ENCODE measurements at places on chromosomes 7 and 10.
A peak's percentile ranks its signal among the peaks of the same experiment; 100 is the strongest.

DNA sequence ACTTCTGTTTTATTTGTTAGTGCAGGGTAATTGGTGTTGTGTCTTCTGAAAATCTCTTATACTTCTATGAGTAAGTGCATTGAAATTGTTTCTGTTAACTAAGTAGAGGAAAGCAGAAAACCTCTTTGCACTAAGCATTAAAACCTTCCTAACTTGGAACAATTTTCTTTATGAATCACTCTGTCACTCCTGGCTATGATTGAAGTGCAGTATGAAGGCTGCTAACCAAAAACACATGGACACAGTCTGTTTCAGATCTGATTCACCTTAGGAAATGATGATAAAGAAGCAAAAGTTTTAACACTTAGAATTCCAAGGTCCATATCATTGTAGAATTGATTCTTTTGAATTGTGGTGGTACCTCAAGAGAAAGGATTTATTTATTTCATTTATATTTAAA, 41.9 kb downstream of the MET start:
- no peak for DNase-seq

DNA sequence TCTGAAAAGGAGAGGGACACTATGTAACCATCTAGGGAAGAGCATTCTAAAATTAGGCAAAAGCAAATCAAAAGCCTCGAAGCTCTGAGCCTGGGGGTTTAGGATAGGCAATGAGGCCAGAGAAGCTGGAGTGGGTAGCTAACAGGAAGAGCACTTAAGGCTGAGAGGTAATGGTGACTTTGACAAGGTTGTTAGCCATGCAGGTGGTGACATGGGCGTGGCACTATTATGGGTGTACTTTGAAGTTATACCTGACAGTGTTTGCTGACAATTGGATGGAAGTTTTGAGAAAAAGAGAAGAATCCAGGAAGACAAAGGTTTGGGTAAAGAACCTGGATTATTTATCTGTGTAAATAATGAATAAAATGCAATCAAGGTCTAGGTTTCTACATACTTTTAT, 383.0 kb upstream of the SEMA3C start:
- no peak for DNase-seq

DNA sequence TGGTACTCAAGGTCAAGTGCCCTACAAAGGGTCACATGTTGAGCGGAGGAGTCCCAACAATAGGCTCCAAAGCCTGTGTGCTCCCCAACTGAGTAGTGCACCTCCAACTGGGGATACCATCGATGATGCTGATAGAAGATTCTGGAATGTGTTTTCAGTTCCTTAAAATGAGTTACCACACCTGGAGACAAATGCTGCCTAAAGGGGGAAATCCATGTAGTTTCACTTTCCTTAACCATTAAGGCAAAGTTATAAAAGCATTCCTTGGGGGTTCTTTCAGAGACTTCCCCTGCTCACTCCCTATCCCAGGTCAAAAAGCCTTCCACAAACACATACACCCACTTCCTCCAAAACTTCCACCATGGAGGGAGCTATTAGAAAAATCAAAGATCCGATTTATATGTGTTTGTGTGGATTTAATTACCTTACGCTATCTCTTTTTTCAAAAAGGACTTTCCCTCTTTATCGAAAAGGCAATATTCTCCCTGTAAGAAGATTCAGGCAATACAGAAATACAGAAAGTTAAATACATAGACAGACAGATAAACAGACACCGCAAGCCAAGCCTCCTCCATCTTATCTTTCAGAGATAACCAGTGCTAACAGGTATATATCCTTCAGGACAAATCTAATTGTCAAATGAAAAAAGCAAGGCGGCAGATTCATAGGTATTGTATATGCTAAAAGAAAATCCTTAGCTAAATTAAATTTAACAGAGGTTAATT, 135.9 kb upstream of the ASAH2 start:
- no peak for DNase-seq

DNA sequence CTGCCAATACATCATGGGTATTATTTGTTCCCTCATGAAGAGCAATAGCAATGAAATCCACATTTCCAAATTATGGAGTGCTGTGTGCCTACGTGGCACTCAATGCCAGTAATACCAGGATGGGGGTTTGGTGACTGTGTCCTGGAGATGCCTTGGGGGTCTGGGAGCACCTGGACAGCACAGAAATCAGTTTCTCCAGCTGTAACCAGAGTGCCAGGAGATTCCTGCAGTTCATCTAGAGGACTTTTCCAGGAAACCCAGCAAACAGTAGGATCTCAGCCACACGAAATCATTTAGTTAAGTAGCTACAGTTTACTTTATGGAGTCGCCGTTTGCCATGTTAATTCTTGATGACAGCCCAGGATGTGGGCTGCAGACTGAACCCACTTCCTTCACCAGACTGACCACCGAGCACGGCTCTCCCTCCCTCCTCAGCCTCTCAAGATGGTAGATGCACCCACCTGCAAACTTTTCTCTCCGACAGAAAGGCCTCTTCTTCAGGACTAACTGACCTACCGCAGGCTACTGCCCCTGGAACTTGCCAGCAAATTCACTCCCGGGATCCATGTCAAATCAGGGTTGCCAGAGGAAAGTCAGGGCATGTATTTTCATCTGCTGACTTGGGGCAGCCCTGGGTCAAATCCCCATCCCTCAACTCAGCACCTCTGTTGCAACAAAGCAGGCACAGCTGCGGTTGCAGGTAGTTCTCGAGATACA, 30.3 kb downstream of the MKI67 start:
- no peak for DNase-seq

GRCh38 chr10:86498598-86498997, 23.0 kb downstream of the WAPL start:
- DNase-seq, result no peak

DNA sequence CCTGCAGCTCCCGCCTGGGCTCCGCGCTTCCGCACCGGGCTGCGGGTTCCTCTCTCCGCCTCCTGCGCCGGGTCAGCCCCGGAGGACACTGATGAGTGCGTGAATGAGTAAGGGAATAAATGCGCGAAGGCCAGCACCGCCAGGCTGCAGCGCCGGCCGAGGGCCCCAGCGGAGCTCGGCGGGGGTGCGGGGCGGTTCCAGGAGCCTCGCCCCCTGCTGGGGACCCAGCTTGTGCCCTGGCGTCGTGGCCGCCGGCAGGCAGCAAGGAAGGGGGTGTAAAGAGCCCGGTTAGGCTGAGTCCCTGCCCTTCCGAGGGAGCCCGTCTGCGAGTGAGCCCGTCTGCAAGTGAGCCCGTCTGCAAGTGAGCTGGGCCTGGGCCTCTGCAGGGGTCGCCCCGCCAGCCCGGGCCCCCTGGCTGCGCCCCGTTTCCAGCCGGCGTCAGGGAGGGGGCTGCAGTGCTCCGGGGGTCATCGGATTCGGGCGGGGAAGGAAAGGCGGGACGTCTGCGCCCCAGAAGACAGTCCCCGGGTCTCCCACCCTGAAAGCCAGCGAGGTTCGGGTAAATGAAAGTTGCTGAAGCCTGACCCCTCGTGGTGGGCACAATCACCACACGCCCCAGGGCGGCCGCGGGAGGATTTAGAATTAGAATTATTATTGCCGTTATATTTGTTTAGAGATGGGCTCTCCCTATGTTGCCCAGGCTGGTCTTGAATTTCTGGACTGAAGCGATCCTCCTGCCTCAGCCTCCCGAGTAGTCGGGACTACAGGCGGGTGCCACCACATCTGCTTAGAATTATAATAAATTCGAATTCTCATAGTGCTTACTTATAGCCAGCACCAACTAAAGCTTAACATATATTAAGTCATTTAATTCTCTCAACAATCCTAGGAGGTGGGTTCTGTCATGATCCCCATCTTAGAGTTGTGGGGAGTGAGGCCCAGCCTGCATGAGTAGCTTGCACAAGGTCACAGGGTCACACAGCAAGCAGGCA, 8.6 kb upstream of the CRYGN start:
- DNase-seq, result peak; percentile 51

DNA sequence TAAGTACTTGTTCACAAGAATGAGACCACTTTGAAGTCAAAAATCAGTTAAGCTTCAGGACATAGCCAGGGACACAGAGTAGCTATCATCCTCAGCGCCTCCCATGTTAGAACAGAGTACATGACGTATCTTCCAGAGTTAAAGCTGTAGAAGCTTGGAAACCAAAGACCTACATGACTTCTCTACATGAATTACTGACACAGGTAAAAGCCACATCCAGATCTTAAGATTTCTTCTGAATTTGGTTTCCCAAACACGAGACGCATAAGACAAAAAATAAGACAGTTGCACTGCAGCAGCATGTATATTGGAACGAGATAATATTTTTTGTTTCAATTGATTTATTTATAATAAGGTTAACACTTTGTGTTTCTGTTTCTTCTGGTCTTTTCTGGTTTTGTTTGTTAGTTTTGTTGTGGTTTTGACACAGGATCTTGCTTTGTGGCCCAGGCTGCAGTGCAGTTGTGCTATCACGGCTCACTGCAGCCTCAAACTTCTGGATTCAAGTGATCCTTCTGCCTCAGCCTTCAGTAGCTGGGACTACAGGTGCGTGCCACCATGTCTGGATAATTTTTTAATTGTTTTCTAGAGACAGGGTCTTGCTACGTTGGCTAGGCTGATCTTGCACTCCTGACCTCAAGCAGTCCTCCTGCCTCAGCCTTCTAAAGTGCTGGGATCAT, 10.2 kb upstream of the EPC1 start:
- no peak for DNase-seq

DNA sequence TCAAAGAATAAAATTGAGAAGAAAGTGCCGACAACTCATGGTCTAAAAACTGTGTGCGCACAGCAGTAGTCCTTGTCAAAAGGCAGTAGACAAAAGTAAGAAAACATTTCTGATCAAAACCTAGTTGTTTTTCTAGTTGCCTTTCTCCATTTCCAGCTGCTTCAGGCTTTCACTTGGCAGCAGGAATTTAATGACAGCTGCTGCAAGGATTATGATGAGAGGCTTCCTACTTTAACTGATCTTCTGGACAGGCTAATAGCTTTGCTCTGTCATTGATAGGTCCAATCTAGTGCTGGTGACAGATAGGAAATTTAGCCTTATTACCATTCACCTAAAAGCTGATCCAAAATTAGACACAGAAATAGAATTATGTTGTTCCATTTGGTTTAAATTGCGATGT, 110.7 kb upstream of the SEMA3C start:
- no peak for DNase-seq

GRCh38 chr10:1174022-1174421, 117.8 kb downstream of the WDR37 start:
- DNase-seq, result no peak

DNA sequence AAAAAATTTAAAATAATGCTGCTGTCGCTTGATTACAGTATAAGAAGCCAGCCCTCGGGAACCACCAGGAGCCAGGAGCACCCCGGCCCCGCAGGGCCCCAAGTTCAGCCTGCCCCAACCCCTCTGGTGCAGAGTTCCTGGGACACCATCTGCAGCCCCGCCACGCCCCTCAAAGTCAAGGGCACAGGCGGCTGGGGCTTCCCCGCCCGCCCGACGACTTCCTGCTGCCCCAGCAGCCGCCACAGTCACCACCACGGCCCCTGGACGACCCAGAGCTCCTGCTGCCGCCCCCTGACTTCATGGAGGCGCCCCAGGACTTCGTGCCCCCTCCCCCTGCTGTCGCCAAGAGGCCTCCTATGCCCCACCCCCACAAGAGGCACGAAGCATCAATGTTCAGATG, 103.6 kb upstream of the PDSS1 start:
- no peak for DNase-seq

- no peak for DNase-seq
Measured at GRCh38 chr10:80055760-80056159, 22.7 kb upstream of the TMEM254 start.

DNA sequence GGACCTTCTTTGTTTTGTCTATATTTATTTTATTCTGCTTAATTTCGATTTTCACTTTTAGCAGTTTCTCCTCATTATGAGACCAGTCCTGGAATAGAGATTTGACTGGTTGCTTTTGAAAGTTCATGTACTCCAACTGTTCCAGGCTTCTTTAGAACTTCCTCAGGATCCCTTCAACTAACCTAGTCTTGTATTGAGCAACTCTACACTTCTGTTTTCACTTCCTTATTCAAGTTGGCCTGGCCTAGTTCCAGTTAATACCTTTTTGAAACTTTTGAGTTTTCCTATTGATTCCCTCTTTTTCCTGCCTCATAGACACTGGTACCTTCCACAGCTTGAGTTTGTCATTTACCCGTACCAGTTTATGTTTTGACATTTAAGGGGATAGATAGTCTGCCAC, 421.7 kb downstream of the ATRNL1 start:
- DNase-seq, result no peak

GRCh38 chr10:105149371-105149891, 508.3 kb downstream of the SORCS3 start:
- no peak for DNase-seq

GRCh38 chr10:48468130-48468790, 136.6 kb downstream of the ARHGAP22 start:
- DNase-seq, result no peak

- DNase-seq, result no peak
Measured at GRCh38 chr10:119853574-119853973, 19.1 kb downstream of the MCMBP start.

DNA sequence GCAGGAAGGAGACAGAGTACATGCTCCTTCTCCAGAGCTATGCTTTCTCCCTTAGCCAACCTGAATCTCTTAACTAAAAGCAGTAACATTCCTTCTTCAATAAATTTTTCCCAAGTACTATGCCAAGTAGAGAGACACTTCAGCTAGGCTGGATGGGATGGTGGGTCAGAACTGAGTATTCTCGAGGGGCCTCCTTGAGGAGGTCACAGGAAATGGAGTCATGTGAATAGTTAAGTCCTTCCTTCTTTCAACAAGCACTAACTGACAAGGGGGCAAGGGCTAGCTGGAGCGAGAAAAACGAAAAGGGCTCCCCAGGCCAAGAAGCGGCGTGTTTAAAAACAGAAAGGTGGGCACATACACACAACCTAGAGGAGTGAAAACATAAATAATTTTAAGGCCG, 5.5 kb downstream of the RSU1 start:
- DNase-seq, result no peak

- DNase-seq, result no peak
Measured at GRCh38 chr7:13872709-13873108, 116.8 kb downstream of the ETV1 start.

- DNase-seq, result no peak
Measured at GRCh38 chr7:44046321-44047061, 2.0 kb downstream of the DBNL start.

GRCh38 chr7:140067052-140067451, 4.3 kb upstream of the PARP12 start:
- DNase-seq, result no peak

DNA sequence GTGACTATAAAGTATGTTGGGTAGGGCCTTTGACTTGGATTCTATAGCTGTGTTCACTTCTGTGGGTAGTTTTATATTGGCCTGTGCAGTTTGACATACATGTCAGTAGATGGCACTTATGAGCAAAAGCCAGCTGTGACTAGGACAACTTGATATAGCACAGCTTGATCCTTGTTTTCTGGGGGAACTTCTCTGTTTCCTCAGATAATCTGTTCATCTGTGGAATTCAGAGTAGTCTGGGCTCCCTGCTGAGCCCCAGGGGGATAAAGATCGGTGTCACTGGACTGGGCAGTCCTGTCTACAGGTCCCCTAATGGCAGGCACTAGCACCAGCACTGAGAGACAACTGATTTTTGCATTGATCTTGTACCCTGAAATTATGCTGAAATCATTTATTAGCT, 25.4 kb downstream of the CYP2C9 start:
- no peak for DNase-seq

Measured in stimulated activated CD8-positive, alpha-beta memory T cell treated with anti-CD3 and anti-CD28 coated beads, Interleukin-7, amount 100 ng/mL, for 1 hour (primary cell).